ENCODE measurements at places on chromosomes 13 and 19. TPM values are rescaled to one million over a fixed set of nuclear protein-coding genes. Genes with fewer than 3 reads are reported as not detected.
A peak's percentile ranks its signal among the peaks of the same experiment; 100 is the strongest.

LRP3 gene
- 33.3 TPM for total RNA-seq

LILRB4 gene
- total RNA-seq, result 6.2 TPM

GADD45B gene
- 191 TPM for total RNA-seq

ZNF486 gene
- total RNA-seq, result 94.1 TPM

LHFPL6 gene
- total RNA-seq, result 48.9 TPM

GJB2 gene
- total RNA-seq, result 1.9 TPM

SYNE4 gene
- total RNA-seq, result 9.7 TPM

GRCh38 chr19:28582796-28583195 is 630.2 kb downstream of the UQCRFS1 start:
- no peak overlapping the region for H3K4me3 ChIP-seq
- H3K27ac ChIP-seq, result no peak overlapping the region
- H3K36me3 ChIP-seq, result no peaks in the 10 kb centered on the region
- H3K27me3 ChIP-seq, result no peaks in the 10 kb centered on the region

GRCh38 chr19:6055013-6055795 is 55.1 kb downstream of the RFX2 start:
- no peak overlapping the region for H3K4me3 ChIP-seq
- H3K36me3 ChIP-seq, result no peaks in the 10 kb centered on the region
- H3K4me1 ChIP-seq, result peaks cover 31% of the 10 kb centered on the region
- DNase-seq, result no peak
- no peak overlapping the region for H3K27ac ChIP-seq
- no peaks in the 10 kb centered on the region for H3K27me3 ChIP-seq

DNA sequence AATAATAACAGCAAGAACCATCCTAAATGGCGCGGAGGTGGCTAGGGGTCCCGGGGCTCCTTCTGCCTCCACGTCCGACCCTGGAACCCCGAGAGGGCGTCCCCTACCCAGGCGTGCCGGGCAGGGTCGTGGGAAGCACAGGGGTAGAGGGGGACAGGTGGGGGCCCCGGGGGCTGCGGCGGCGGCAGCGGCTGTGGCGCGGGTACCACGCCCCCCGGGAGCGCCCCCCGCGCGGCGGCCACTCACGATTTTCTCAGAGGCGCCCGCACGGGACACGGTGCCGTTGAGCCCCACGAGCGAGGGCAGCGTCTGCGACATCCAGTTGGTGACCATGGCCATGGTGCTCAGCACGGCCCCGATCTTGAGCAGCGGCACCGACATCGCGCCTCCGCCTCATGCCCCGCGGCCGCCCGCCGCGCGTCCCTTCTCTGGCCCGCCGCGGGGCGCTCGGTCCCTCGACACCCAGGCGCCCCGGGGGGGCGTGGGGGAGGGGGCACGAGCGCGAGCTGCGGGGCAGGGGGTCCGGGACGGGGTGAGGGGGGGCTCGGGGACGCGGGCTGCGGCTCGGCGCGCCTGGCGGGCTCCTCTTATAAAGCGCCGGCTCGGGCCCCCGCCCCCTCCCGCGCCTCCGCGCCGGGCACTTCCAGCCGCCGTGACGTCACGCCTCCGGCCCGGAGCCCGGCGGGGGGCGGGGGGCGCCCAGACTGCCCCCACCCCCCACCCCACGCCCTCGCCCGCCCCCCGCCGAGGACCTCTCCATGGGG is 22.9 kb downstream of the OLFM2 start:
- peak overlapping the region; percentile 15 for H3K4me3 ChIP-seq
- H3K36me3 ChIP-seq, result no peaks in the 10 kb centered on the region
- H3K4me1 ChIP-seq, result peaks cover 21% of the 10 kb centered on the region
- no peak overlapping the region for H3K27ac ChIP-seq
- peak; percentile 28 for DNase-seq
- H3K27me3 ChIP-seq, result no peaks in the 10 kb centered on the region

- no peak overlapping the region for H3K27ac ChIP-seq
- DNase-seq, result no peak
- no peaks in the 10 kb centered on the region for H3K36me3 ChIP-seq
- no peak overlapping the region for H3K4me3 ChIP-seq
- H3K27me3 ChIP-seq, result no peaks in the 10 kb centered on the region
Measured at GRCh38 chr13:42255886-42256285, 16.1 kb upstream of the AKAP11 start.

DNA sequence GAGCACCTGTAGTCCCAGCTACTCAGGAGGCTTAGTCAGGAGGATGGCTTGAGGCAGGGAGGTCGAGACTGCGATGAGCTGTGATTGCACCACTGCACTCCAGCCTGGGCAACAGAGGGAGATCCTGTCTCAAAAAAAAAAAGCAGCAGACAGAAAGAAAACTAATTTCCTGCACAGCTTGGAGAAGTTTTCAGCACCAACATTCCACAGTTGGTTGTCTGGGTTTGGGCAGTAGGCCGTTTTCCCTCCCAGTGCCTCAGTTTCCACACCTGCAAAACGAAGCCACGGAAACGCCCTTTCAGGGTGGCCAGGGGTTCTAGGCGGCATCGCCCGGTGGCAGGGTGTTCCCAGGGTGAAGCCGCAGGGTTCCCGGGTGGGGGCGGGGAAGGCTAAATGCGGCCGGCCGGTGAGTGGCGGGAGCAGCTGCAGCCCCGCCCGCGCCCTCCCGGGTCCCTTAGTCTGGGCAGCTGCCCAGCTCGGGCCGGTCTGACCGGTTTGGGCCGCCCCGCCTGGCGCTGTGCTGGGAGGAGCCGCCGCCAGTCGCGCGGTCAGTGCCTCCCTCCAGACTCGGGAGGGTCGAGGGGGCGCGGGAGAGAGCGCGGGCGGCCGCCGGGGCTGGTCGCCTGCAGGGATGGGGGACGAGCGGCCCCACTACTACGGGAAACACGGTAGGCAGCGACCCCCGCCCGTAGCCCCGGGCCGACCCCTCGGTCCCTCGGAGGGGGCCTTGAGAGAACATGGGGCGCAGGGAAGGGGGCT is at the start of gene SLC44A2:
TSS of gene SLC44A2 (plus strand) at position 551 of the 759 bp plus-strand sequence. CDS start at position 632, 81 bp downstream.
- peaks cover 12% of the 10 kb centered on the region for H3K36me3 ChIP-seq
- H3K4me1 ChIP-seq, result peaks cover 13% of the 10 kb centered on the region
- peak within 1 kb of the TSS; percentile 30 for H3K4me3 ChIP-seq
- peak within 1 kb of the TSS; percentile 70 for H3K27ac ChIP-seq

- H3K27ac ChIP-seq, result no peak overlapping the region
- peaks cover 34% of the 10 kb centered on the region for H3K4me1 ChIP-seq
- no peak overlapping the region for H3K4me3 ChIP-seq
- H3K27me3 ChIP-seq, result peaks cover 5% of the 10 kb centered on the region
- no peak for DNase-seq
Measured at GRCh38 chr19:1063909-1064660, 2.9 kb upstream of the ARHGAP45 start.

All from thyroid gland (tissue), 4 donors.